Hepatocyte (in vitro differentiated cells): ENCODE measurements at places on chromosomes 16 and 17. TPM values are rescaled to one million over a fixed set of nuclear protein-coding genes. Genes with fewer than 3 reads are reported as not detected.
A peak's percentile ranks its signal among the peaks of the same experiment; 100 is the strongest.

DNA sequence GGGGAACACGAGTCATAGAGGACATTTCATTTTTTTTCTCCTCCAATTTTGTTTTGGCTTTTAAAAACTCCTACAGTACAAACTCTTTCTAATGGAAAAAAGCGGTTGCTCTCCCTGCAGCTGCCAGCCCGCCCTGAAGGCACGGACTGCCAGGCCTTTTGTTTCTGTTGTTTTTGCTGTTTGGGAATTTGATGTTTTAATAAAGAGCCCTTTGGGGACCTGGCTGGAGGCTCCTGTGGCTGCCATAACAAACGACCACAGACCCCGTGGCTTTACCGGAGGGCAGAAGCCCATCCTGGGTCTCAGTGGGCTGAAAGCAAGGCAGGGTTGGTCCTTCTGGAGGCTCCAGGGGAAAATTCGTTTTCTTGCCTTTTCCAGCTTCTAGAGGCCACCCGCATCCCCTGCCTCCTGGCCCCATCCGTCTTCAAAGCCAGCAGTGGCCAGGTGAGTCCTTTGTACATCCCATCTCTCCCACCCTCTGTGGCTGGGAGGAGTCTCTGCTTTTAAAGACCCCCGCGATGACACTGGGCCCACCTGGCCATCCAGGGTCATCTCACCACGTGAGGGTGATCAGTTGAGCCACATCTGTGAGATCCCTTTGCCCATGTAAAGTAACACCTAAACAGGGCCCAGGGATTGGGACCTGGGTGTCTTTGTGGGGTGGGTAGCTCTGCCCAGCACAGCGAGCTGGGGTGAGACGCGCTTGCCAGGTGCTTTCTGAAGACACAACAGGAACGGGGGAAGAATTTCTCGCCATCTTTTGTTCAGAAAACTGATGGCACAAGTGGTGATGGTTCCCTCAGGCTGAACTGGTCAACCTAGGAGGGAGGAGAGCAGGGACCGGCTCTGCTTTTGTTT is 113.9 kb downstream of the BANP start:
- H3K27me3 ChIP-seq, result no peaks in the 10 kb centered on the region
- no peaks in the 10 kb centered on the region for H3K36me3 ChIP-seq
- H3K4me3 ChIP-seq, result no peak overlapping the region
- H3K27ac ChIP-seq, result no peak overlapping the region
- DNase-seq, result no peak
- H3K4me1 ChIP-seq, result peaks cover 20% of the 10 kb centered on the region

- H3K4me1 ChIP-seq, result peaks cover 6% of the 10 kb centered on the region
- no peaks in the 10 kb centered on the region for H3K27me3 ChIP-seq
- no peak overlapping the region for H3K4me3 ChIP-seq
- H3K27ac ChIP-seq, result peak overlapping the region; percentile 72
Observed at GRCh38 chr17:62179525-62180161, 114.6 kb upstream of the MED13 start.

- peak; percentile 92 for DNase-seq
- no peaks in the 10 kb centered on the region for H3K27me3 ChIP-seq
- no peaks in the 10 kb centered on the region for H3K36me3 ChIP-seq
- H3K27ac ChIP-seq, result peak within 1 kb of the TSS; percentile 93
Observed at GRCh38 chr17:40177275-40177874, at the start of gene RAPGEFL1. Gene RAPGEFL1, plus strand, starts transcription at chr17:40177470. Its CDS starts 392 bp downstream, at chr17:40177862.

DNA sequence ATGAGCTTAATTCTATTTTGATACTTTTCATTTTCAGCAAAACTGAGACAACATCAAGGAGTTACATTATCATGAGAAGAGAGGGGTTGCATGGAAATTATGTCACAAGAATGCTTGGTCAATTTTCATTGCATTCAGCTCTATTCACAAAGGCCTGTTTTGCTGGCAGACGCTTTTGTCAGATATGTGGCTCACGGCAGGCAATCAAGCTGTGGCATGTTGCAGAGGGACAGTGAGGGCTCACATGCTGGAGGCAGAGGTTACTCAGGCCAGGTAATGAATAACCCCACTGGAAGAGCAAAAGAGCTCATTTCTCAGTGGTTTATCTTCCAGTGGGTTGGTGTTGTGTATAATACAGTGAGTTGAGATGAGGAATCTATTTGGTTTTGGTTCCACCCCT is 98.7 kb upstream of the RBFOX1 start:
- H3K27ac ChIP-seq, result no peak overlapping the region
- no peaks in the 10 kb centered on the region for H3K36me3 ChIP-seq
- H3K4me3 ChIP-seq, result no peak overlapping the region
- DNase-seq, result no peak
- H3K27me3 ChIP-seq, result no peaks in the 10 kb centered on the region

DNA sequence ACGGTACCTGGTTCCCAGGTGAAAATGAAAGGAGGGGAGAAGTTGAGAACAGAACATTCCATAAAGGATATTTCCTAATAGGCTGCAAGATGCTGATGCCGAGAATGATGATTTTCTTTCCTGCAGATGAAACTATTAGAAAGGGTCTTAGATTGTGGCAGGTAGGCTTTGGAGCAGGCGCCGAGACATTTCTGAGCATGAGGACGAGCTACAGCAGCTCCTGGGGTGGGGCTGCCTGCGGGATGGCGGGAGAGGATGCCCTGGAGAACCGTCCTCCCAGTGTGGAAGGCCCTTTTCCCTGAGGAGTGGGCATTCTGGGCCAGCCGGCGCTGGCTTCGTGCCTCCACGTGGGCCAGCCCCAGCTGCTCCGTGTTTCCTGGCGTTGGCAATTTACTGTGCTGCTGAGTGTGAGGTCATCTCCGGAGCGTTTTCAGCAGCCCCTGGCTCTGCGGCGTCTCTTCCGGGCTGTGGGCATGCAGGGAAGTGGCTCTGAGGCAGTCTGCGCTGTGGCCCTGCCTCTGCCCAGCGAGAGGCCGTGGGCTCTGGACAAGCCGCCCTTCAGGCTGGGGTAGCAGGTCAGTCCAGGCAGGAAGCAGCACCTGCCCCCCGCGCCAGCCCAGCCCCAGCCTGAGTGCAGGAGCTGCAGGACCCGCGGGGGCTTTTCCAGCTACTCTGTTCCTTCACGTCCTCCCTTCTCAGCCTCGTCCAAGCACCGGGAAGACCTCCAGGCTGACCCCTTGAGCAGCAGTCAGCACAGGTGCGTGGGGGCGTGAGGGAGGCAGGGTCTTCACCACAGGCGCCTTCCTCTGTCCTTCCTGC is 12.2 kb downstream of the ENGASE start:
- no peak overlapping the region for H3K4me3 ChIP-seq
- DNase-seq, result no peak
- no peaks in the 10 kb centered on the region for H3K4me1 ChIP-seq

DNA sequence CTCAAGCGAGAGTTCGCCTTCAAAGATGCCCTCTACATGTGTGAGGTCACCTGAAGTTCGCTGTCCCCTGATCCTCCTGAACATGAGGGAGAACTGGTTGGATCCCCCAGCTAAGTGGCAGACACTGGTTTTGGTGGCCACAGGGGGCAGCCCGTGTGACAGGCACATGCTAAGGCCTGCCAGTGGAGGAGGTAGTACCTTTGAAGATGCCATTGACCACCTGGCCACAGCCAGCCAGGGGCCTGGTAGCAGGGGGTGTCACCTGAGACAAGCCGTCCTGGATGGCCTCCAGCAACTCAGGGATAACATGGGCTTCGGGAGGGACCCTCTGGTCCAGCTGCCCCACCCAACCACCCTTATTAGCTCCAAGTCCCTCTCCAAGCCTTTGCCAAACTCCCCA is 7.3 kb upstream of the ALDH3A1 start:
- DNase-seq, result no peak
- no peaks in the 10 kb centered on the region for H3K36me3 ChIP-seq
- no peaks in the 10 kb centered on the region for H3K27me3 ChIP-seq
- no peak overlapping the region for H3K27ac ChIP-seq
- no peak overlapping the region for H3K4me3 ChIP-seq

- no peak for DNase-seq
- no peaks in the 10 kb centered on the region for H3K36me3 ChIP-seq
- H3K4me3 ChIP-seq, result no peak overlapping the region
- no peak overlapping the region for H3K27ac ChIP-seq
- H3K4me1 ChIP-seq, result no peaks in the 10 kb centered on the region
- no peaks in the 10 kb centered on the region for H3K27me3 ChIP-seq
Observed at GRCh38 chr16:14151256-14152030, 80.3 kb downstream of the MRTFB start.

DNA sequence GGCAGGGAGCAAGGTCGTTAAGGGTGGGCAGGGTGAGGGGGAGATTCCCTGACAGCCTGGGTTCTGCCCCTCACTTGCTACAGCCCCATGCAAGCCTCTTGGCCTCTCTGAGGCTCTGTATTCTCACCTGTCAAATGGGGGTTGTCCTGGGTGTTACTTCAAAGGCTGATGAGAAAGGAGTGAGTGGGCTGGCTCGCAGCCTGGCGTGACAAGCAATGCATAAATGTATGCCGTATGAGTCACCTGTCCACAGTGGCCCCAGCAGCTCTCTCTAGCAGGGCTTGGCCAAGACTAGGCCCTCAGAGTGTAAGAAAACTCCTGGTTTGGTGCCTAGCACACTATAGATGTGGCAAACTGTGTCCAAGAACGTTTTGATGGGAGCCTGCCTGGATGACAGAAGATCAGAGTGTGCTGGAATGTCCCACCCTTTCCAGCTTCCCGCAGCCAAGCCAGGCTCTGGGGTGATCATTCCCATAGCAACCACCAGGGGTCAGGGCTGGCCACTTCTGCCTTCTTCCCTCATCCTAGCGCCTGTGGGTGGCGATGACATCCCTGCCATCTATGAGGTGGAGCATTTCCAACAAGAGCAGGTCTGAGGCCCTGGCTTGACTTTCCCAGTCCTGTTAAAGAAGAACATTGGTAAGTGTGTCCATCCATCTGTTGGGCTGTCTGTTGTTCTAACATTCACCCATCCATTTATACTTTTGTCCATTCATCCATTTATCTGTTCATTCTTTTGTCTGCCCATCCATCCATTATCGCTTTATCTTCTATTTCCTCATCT is 37.2 kb upstream of the ADGRG1 start:
- no peaks in the 10 kb centered on the region for H3K27me3 ChIP-seq
- H3K27ac ChIP-seq, result peak overlapping the region; percentile 63
- peaks cover 10% of the 10 kb centered on the region for H3K4me1 ChIP-seq
- H3K36me3 ChIP-seq, result no peaks in the 10 kb centered on the region
- H3K4me3 ChIP-seq, result no peak overlapping the region
- DNase-seq, result peak; percentile 85

- peaks cover 3% of the 10 kb centered on the region for H3K4me1 ChIP-seq
- H3K36me3 ChIP-seq, result no peaks in the 10 kb centered on the region
- H3K27ac ChIP-seq, result no peak overlapping the region
- no peaks in the 10 kb centered on the region for H3K27me3 ChIP-seq
- no peak for DNase-seq
- H3K4me3 ChIP-seq, result no peak overlapping the region
Observed at GRCh38 chr16:64656471-64656870, 465.4 kb downstream of the CDH11 start.

GRCh38 chr16:85139881-85140339 is 27.6 kb upstream of the CIBAR2 start:
- no peak for DNase-seq
- no peak overlapping the region for H3K27ac ChIP-seq
- H3K36me3 ChIP-seq, result no peaks in the 10 kb centered on the region
- H3K27me3 ChIP-seq, result no peaks in the 10 kb centered on the region

- no peak for DNase-seq
- no peaks in the 10 kb centered on the region for H3K36me3 ChIP-seq
- peaks cover 15% of the 10 kb centered on the region for H3K4me1 ChIP-seq
- H3K4me3 ChIP-seq, result no peak overlapping the region
- no peak overlapping the region for H3K27ac ChIP-seq
- H3K27me3 ChIP-seq, result no peaks in the 10 kb centered on the region
Observed at GRCh38 chr16:4209666-4210065, 32.2 kb downstream of the SRL start.

Gene CACNG5
- total RNA-seq, result not detected in 2 replicates

Gene SAT2
- 114 and 130 TPM in 2 replicates for total RNA-seq

Gene TCAP
- 0.90 and 1.0 TPM in 2 replicates for total RNA-seq

Gene KRT32
- total RNA-seq, result not detected in 2 replicates

Gene KCNH4
- 0.08 and 0.17 TPM in 2 replicates for total RNA-seq

Gene CACNG3
- total RNA-seq, result not detected in 2 replicates
